G401 (cell line): ENCODE measurements at places on chromosomes 1 and 21. TPM values are rescaled to one million over a fixed set of nuclear protein-coding genes. Genes with fewer than 3 reads are reported as not detected.

The ALPL gene
- 0.58 and 0.98 TPM in 2 replicates for total RNA-seq

The KRTAP7-1 gene
- total RNA-seq: not detected in 2 replicates

The ATP1A2 gene
- not detected in 2 replicates for total RNA-seq

The ZFP69B gene
- 2.8 and 3.0 TPM in 2 replicates for total RNA-seq

The CDK18 gene
- total RNA-seq: 4.0 and 6.6 TPM in 2 replicates

The IGFN1 gene
- total RNA-seq: 29.1 and 47.0 TPM in 2 replicates

The DCDC2B gene
- not detected in 2 replicates for total RNA-seq

The PTGS2 gene
- not detected in 2 replicates for total RNA-seq

- DNase-seq: peak; percentile 37
These were observed 12.2 kb downstream of the KIAA0319L start for GRCh38 chr1:35544976-35545375.

GRCh38 chr1:237124856-237125462 is 83.0 kb downstream of the RYR2 start:
- DNase-seq: no peak

DNA sequence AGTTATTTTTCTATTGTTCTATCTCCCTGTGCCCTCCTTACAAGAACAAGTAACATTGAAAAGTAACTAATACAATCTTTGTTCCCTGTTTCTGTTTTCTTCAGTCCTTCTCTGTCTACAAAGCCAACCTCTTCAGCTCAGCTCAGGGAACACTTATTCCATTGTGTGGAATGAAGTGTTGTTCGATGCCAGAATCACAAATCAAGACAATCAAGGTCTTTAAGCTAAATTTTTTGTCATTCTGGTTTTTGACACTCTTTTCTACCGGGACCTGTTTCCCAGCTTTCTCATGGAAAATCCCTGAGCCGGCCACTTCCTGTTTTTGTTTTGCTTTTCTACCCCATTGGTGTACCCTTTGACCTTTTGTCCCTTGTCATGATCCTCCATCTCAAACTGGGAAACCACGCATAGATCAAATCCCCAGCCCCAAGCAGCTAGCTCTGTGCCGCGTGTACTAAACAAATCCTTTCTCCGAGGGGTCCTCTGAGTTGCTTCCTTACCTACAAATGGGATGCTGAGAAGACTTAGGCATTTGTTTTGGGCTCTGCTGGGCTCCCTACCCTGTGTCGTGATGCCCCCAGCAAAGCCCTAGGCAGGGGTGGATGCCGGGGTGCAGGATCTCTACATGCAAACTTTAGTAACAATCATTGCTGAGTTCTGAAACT is 141.8 kb downstream of the TOMM20 start:
- DNase-seq: no peak

DNA sequence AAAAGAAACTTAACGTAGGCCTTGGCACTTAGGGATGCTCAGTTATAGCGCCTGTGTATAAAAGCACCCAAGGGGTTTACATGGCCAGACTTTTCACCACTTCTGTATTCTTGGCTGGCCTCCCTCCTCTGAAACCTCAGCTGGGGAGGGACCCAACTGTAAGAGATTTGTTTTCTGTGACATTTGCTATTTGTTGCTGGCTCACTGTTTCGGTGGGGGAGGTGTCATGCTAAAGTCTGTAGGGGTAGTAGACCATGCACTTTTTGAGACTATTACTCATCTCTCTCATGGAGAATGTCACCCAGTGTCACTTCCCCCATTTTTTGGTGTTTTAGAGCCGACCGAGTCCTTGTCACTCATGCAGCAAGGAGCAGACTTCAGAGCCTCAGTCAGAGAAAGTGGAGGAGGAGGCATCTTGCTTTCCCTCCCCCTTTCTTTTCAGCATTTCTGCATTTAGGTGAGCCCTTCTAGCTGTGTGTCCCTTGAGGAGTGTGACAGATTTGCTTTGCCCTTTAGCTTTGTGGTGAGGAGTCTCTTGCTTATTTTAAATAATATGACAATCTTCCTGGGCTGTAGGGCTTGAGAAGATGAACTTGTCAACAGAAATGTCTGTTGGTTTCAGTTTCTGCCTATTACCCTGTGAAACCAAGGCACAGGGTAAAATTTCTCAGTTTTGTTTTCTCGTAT is 160.1 kb downstream of the FASLG start:
- no peak for DNase-seq

- no peak for DNase-seq
These were observed 61.5 kb downstream of the SYT2 start for GRCh38 chr1:202648605-202649226.

DNA sequence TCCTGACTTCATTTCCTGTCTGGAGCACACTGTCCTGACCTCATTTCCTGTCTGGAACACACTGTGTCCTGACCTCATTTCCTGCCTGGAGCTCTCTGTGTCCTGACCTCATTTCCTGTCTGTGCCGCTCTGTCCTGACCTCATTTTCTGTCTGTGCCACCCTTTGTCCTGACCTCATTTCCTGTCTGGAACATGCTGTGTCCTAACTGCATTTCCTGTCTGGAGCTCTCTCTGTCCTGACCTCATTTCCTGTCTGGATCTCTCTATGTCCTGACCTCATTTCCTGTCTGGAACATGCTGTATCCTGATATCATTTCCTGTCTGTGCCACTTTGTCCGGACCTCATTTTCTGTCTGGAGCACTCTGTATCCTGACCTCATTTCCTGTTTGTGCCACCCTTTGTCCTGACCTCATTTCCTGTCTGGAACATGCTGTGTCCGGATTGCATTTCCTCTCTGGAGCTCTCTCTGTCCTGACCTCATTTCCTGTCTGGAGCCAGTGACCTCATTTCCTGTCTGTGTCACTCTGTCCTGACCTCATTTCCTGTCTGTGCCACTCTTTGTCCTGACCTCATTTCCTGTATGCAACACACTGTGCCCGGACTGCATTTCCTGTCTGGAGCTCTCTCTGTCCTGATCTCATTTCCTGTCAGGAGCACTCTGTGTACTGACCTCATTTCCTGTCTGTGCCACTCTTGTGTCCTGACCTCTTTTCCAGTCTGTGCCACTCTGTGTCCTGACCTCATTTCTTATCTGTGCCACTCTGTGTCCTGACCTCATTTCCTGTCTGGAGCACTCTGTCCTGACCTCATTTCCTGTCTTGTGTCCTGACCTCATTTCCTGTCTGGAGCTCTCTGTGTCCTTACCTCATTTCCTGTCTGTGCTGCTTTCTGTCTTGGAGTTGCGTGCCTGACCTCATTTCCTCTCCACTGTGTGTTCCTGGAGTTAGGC is 27.6 kb downstream of the SKI start:
- peak; percentile 70 for DNase-seq

DNA sequence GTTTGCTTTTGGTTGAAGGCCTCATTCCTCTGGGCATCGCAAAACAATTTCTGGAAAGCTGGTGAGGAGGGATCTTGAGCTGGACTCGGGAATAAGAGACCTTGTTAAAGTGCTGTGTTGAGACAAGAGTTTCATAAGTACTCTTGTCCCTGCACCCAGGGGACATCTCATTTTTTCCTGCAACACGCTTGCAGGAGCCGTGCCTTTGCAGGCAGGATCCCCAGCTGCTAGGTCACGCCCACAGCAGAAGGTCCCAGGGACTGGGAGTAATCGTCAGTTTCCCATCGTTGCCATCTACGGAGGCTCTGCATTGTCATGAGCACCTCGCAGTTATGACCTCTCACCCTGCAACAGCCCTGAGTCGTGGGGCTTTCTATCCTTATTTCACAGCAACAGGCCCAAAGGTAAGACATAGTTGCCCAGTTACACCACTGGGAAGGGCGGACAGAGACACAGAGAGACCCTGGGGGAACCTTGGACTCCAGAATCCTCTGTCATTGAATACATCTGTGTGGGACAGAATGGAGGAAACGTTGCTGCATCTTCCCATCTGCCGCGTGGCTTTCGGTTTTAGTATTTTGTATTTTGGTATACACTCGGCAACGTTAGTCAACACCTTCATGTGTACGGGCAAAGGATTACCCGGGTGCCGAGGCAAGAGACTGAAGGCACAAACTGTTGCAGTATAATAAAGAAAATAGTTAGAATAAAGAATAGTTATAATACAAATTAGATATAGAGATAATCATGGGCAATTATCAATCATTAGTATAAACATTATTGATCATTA is 60.4 kb upstream of the DMRTB1 start:
- no peak for DNase-seq

- no peak for DNase-seq
These were observed 13.0 kb downstream of the WNT9A start for GRCh38 chr1:227934476-227935313.

- DNase-seq: no peak
These were observed 116.2 kb downstream of the HMCN1 start for GRCh38 chr1:185850366-185850765.

- DNase-seq: peak; percentile 17
These were observed 653 bp downstream of the FNDC10 start for GRCh38 chr1:1599030-1599934.

- no peak for DNase-seq
These were observed 45.0 kb upstream of the AIM2 start for GRCh38 chr1:159121526-159121925.

DNA sequence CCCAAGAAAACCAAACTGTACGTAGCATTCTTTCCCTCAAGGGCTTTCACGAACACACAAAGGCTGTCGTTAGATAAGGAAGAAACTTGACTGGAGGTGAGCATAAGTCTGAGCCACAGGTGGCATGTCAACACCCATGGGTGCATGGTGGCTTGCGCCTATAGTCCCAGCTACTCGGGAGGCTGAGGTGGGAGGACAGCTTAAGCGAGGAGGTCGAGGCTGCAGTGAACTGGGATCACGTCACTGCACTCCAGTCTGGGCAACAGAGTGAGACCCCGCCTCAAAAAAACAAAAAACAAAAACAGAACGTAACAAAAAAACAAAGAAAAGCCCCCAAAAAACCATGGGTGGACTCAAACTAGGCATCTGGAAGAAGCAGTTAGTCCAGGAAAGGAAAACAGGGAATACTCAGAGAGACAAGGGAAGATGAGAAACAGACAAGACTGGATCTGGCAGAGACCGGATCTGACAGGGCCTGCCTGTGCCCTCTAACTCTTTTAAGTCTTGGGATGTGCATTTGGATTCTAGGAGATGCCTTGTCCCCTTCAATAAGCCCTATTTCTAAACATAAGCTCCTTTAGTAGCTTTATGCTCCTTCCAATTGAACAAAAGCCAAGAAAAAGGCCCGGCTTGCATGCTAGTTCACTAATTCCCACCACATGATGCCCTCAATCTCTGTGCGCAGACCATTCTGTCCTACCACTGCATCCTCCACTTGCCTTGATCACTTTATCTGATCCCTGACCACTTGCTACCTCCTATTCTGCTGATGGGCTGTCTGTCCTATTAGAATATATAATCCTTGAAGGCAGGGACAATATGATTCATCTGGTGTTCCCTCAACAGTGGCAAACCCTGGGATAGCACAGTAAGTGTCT is 73.8 kb downstream of the APP start:
- no peak for DNase-seq
